ENCODE measurements at places on chromosomes 12 and 14.
A peak's percentile ranks its signal among the peaks of the same experiment; 100 is the strongest.

DNA sequence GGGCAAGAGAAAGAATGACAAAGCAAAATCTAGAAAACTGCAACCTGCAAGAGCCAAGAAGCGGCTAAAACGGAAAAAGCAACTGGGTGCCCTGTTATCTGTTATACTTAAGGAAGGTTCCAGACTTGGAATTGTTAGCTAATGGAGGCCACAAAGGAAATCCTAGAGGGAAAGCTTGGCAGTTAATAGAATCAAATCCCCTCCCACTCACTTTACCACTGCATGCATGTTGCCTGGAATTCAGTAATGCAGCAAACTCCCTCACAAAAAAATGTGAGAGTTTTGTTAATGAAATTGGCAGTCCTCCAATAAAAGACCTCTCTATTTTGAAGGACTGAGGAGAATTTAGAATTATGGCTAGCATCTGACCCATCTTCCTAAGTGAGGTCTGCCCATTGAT, 164.2 kb upstream of the SOX5 start:
- DNase-seq = no peak

DNA sequence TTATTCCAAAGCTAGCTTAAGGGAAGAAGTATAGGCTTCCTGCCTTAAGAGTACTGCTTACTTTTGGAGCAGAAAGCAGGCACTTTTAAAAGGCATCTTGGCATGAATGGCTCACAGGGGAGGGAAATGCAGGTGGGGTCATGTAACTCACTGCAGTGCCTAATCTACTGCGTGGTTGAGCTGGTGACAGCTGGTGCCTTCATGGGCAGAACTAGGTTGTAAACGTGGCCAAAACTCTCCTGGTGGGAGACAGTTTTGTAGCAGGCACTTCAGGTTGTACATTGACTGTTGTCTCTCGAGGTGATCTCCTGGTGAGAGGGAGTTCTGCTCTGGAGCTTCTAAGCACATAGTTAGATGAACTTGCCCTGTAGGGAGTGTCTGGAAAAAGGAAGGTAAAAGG, 962.5 kb downstream of the DIO2 start:
- no peak for DNase-seq

DNA sequence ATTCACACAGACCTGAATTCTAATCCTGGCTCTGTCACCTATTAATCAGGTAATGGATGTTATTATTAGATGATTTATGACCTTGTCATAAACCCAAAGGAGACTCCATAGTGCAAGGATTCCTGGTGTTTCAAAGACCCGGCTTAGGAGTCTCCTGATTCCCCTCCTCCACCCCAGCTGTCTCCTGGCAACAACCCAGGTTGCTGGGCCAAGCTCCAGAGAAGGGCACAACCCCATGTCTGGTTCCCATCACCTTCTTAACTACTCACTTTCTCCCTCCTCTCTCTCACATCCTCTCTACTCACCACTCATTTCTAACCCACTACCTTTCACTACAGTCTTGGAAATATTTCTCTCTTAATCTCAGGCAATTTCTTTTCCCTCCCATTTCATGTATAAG, 41.6 kb downstream of the RHOJ start:
- DNase-seq = no peak

DNA sequence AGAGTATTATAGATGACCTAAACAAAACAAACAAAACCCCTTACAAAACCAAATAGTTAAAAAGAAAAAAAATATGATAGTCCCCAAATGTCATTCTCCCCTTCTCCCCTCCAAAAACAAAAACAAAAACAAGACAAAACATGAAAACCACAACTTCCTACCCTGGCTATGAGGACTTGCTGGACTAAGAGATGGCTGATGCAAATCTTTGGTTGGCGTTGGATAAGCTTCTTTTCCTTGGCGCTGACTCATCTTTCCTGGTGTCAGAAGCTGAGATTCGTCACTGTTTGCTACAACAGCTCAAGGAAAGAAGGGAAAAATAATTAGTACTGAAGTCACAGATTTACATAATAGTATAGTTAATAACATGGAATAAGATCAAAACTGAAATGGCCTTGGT, 102.5 kb upstream of the BBS10 start:
- DNase-seq = peak; percentile 53

DNA sequence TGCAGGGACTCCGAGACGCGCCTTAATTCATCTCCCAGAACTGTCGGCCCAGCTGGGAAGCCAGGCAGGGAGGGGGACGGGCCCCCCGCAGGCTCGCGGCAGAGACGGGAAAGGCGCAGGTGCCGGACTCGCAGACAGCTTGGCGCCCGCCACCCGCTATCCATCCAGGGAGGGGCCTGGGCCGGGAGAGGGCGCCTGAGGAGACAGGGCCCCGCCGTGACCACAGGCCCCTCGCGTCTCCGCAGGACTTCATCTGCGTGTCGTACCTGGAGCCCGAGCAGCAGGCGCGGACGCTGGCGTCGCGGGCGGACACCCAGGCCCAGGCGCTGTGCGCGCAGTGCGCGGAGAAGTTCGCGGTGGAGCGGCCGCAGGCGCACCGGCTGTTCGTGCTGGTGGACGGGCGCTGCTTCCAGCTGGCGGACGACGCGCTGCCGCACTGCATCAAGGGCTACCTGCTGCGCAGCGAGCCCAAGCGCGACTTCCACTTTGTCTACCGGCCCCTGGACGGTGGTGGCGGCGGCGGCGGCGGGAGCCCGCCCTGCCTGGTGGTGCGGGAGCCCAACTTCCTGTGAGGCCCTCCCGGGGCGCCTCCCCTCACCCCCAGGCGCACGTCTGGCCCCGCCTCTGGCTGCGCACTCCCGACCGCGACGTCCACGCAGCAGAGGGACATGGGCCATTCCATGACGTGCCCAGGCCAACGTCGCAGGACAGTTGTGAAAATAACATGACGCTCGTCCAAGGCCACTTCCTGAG, 60.6 kb downstream of the LGMN start:
- DNase-seq = no peak

DNA sequence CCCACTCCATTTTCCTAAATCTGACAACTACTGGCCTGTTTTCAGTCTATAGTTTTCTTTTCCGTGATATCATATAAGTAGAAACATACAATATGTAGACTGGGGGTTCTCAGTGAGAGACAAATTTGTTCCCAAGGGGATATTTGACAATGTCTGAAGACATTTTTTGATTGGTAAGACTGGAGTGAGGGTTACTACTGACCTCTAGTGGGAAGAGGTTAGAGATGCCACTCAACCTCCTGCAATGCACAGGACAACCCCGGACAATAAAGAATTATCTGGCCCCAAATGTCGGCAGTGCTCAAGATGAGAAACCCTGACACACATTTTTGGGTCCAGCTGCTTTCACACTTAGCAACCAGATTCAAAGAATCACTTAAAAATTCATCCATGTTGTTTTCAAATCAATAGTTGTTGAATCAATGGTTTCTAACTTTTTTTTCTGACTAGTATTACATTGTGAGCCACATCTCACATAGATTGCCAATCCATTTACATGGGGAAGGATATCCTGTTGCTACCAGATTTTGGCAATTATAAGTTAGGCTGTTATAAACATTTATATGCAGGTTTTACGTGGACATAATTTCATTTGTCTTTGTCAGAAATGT, 307.1 kb downstream of the RPL10L start:
- peak; percentile 4 for DNase-seq

GRCh38 chr14:60249321-60250256, 568 bp downstream of the PPM1A start:
- DNase-seq = no peak

DNA sequence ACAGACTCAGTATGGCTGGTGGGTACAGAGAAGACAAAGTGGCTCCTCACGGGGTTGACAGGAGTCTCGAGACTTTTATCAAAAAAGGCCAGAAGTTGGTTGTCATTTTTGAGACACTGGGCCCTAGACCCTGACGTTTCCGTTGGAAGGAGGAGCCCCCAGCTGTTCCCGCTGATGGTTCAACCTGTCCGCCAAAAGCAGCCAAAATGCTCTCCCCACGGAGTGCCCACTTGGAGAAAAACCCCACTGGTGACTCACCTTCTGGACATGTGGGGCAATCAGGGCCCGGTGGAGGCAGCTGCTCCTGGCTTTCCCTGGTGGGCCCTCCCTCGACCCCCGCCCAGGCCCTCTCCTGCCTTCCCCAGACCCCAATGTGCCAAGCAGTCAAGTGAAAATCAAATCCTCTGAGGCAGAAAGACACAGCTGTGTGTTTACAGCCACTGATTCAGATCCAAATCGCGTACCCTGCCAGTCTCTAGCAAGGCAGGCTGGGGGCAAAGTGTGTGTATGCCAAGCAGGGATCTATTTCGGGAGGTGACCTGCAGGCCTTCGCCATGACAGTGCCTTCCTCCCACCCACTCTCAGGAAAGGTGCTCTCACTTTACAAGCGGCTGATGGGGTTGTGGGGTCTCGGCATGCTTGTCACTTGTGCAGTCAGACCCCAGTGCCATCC, 347.4 kb downstream of the DPF3 start:
- DNase-seq = no peak

DNA sequence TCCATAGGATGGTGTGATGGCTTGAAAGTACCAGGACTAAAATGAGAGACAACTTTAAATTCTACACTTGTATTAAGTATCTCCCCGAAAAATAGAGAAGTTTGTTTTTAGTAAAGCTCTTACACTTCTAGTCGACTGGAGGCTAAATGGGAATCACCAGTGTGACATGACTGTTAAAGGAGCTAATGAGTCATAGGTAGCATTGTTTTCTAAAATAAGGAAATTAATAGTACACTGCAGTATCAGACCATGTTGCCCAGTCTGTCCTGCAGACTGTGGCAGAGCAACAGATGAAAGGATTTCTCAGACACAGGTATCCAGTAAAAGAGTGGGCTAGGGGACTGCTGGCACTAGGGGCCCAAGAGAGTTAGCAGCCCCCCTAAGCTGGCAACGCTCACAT, 140.1 kb downstream of the TMEM117 start:
- DNase-seq = no peak

DNA sequence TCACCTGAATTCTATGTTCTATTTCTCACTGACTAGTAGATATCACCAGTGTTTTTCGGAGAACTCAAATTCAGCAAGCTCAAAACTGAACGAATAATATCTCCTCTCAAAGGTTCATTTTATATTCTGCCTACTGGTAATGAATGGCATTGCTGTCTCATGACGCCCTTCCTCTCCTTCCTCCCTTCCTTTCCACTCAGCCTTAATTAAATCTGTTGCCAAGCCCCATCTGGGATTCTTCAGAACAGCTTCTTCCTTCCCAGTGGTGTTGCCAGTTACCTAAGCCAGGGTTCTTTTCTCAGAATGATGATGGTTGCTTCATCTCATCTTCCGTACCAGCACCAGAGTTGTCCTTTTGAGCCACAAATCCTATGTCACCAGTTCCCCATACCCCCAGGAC, 143.2 kb downstream of the SYNE2 start:
- no peak for DNase-seq

Data from fibroblast of skin of left quadriceps (primary cell).